Activated naive CD4-positive, alpha-beta T cell (primary cell): ENCODE measurements at places on chromosomes 5 and 9.

GRCh38 chr9:74887041-74887980 lies at the start of gene TRPM6:
TRPM6 (minus strand) TSS chr9:74887921; CDS start chr9:74887856, 65 bp downstream.
- DNase-seq, result no peak

GRCh38 chr5:93915142-93915553 lies 173.7 kb upstream of the POU5F2 start:
- DNase-seq, result no peak

- no peak for DNase-seq
Observed at GRCh38 chr5:525916-526315, 1.7 kb upstream of the SLC9A3 start.

DNA sequence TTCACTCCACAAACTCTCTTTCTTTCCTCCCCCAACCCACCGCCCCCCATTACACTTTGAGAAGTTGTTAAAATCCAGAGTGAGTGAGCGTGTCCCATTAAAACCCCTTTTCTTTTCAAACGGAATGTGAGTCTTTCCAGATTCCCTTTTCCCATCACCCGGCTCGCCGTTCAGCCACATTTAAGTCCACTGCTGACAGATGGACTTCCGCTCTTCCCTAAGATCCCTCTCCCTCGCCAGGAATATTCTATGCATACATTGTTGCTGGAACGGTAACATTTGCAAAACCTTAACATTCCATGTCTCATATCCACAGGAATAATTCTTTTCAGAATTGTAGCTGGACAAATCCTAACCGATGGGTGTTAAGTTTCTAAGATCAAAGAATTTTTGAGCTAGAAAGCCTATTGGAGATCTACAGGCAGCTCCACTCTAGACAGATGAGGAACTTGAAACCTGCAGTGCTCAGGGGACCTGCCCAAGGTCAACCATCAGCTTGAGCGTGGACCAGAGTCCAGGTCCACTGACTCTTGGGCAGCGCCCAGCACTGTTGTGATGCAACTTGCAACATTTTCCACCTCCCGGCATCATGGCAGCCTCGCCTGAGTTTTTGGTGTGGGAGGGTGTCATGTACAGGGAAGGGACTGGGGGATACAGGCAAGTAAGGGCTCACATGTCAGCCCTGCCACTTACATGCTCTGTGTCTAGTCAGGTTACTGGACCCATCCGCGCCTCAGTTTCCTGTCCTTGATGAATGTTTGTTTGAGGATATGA lies 500.1 kb downstream of the CCDC171 start:
- DNase-seq, result no peak

DNA sequence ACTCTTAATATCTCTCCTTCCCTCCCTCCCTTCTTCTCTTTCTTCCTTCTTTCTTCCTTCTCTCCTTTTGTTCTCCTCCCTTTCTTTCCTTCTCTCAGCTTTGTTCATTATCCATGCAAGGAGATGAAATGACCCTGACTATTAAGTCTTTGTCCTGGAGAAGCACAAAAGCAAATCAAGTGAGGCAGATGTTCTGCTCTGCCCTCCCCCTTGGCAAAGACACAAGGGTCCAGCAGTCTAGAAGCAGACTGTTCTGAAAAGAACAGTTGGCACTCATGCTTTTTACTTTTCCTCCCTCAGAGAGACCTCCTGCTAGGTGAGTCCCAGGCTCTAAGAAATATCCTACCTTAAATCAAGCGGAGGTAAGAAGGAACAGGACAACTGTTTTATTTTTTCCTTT lies 1067.6 kb upstream of the DMAC1 start:
- no peak for DNase-seq

DNA sequence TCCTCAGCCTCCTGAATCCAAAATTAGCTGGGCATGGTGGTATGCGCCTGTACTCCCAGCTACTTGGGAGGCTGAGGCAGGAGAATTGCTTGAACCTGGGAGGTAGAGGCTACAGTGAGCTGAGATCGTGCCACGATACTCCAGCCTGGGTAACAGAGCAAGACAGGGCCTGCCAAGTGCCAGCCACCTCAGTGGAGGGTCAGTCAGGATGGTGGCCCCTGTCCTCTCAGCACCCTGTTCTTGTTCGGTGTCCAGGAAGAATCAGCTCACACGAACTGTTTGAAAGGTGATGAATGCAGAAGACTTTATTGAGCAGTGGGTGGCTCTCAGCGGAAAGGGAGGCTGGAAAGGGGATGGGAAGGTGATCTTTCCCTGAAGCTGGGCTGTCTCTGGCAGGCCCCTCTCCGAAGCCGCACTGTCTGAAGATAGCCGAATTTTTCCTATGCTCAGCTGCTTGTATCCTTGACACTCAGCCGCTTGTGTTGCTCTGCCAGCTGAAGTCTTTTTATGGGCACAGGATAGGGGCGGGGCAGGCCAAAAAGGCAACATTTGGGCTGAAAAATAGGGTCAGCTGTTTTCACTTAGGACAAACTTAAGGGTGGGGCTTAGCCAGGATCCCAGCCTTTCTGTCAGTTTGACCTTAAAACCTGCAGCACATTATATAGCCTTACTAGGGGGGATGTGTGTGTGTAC lies 50.9 kb downstream of the UBE2R2 start:
- no peak for DNase-seq
